ENCODE measurements at places on chromosomes 1 and 21.

GRCh38 chr21:46111193-46111571 lies 13.3 kb downstream of the COL6A2 start:
- DNase-seq: peak; percentile 7

- DNase-seq: no peak
These were observed 1.1 kb downstream of the DPYD start for GRCh38 chr1:97919585-97920261.

- DNase-seq: no peak
These were observed 16.5 kb downstream of the DYRK1A start for GRCh38 chr21:37383086-37383485.

GRCh38 chr1:30757352-30758120 lies at the start of gene LAPTM5:
Gene LAPTM5 (minus strand): TSS chr1:30757774. CDS start chr1:30757745, 29 bp downstream.
- peak; percentile 76 for DNase-seq

DNA sequence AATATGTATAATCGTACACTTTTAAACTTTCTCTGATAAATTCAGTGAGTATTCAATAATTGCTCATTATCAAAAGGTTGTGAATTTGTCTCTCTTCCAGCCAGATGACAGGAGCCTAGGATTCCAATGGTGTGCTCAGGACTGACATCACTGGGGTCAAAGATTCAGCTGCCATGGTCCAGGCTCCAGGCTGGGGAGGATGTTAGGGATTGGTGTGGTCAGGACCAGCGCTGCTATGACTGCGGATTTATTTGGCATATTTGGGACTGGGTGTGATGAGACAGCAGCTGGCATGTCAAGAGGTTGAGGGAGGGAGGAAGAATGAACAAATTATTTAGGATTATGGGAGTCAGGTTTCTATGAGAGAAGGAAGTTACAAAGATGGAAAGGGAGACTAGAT lies 48.2 kb upstream of the ABCA4 start:
- DNase-seq: no peak

- peak; percentile 65 for DNase-seq
These were observed 930 bp downstream of the CDC14A start for GRCh38 chr1:100353071-100353801.

- DNase-seq: no peak
These were observed 112.0 kb downstream of the PGBD5 start for GRCh38 chr1:230314142-230314470.

GRCh38 chr1:173405281-173405680 lies 71.9 kb upstream of the PRDX6 start:
- no peak for DNase-seq

Measured in activated T-cell treated with anti-CD3 and anti-CD28 coated beads, Interleukin-2, amount 50 U/mL, for 48 hours (primary cell).